ENCODE measurements at places on chromosomes 16 and 17.

GRCh38 chr17:1003972-1004768 is 7.2 kb downstream of the TIMM22 start:
- no peak for DNase-seq

DNA sequence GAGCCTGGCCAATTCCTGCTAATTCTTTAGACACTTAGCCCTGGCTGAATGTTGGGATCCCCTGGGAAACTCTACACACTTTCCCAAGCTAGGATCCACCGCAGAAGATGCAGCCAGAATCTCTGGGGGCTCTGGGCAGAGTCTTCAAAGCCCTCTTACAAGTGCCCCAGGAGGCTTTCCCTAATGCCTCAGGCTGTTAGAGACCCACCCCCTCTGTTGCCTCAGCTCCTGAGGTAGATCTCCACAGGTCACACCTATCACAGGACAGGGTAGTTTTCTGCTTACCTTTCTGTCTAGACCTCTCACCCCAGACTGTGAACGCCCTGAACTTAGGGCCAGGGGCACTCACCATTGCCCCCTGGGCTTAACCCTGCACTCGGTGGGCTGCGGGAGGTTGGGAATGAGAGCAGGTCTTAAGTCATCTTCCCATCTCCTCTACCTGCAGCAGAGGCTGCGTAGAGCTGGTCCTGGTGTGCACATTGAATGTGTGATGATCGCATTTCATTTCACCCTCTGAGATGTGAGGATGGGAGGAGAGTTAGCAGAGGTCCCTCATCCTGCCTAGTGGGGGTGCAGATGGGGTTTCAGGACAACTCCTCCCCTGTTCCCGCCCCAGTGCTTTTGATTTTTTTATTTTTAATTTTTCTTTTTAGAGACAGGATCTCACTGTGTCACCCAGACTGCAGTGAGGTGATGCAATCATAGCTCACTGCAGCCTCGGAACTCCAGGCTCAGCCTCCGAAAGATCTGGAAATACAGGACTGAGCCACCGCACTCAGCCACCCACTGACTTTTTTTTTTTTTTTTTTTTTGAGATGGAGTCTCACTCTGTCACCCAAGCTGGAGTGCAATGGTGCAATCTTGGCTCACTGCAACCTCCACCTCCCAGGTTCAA is 89.0 kb upstream of the LHX1 start:
- DNase-seq = no peak

DNA sequence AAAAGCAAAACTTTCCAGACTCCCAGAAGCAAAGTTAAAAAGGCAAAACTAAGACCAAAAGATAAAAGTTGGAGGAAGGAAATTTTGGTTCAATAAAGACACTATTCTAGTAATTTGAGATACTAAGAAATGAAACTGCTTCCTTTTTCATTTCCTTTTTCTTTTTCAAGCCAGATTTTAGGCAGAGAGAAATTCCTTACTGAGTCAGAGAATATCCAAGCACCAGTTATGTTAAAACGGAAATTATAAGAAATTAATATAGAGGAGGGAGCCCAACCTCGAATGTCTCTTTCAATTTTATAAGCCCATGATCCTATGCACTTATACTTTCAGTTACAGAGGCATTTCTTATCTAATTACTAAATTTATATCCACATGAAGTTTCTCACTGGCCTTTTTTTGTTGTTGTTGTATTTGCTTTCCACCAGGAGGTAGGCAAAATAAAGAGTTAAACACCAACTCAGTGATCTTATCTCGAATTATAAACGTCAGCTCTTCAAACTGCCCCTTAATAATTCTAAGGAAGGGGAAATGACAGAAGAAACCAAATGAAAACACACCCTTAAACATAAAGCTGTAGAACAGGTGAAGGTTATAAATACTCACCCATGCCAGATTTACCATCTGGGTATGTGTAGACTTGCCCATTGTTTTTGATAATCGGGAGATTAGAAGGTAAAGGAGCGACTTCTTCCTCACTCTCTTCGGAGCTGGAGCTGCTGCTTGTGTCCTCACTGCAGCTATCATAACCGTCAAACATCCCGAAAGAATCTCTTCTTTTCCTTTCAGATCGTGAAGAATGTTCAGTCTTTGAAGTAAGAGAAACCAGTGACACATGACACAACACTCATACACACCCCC is 35.2 kb downstream of the MBTD1 start:
- DNase-seq = no peak

- no peak for DNase-seq
Measured at GRCh38 chr16:23240994-23241393, 58.4 kb downstream of the SCNN1G start.

- DNase-seq = no peak
Measured at GRCh38 chr17:42325026-42325425, 36.7 kb downstream of the STAT5A start.

- no peak for DNase-seq
Measured at GRCh38 chr17:41553987-41554680, 17.7 kb downstream of the KRT9 start.

GRCh38 chr16:6279286-6279685 is 1053.4 kb upstream of the RBFOX1 start:
- no peak for DNase-seq

DNA sequence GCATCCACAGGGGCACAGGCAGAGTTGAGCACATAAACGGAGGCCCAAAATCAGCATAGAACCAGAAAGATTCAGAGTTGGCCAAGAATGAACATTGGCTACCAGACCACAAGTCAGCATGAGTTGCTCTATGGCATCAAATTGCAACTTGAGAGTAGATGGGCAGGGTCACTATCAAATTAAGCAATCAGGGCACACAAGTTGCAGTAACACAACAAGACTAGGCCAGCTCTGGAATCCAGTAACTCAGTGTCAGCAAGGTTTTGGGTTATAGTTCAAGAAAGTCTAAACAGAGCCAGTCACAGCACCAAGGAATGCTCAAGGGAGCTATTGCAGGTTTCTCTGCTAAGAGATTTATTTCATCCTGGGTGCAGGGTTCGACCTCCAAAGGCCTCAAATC is 12.9 kb downstream of the G6PC1 start:
- DNase-seq = no peak

DNA sequence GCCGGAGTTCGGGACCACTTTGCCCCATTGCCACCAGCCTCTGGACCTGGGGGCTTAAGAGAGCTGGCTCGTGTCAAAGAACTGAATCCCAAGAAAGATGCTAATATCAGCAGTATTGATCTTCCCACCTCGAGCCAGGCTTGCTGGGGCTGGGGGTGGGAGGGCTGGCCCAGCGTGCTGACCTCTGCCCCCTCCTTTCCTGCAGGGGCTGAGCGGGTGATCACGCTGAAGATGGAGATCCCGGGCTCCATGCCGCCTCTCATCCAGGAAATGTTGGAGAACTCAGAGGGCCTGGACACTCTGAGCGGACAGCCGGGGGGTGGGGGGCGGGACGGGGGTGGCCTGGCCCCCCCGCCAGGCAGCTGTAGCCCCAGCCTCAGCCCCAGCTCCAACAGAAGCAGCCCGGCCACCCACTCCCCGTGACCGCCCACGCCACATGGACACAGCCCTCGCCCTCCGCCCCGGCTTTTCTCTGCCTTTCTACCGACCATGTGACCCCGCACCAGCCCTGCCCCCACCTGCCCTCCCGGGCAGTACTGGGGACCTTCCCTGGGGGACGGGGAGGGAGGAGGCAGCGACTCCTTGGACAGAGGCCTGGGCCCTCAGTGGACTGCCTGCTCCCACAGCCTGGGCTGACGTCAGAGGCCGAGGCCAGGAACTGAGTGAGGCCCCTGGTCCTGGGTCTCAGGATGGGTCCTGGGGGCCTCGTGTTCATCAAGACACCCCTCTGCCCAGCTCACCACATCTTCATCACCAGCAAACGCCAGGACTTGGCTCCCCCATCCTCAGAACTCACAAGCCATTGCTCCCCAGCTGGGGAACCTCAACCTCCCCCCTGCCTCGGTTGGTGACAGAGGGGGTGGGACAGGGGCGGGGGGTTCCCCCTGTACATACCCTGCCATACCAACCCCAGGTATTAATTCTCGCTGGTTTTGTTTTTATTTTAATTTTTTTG is 8.5 kb downstream of the GJD3 start:
- DNase-seq = peak; percentile 58

GRCh38 chr17:76050538-76051467 is 21.5 kb downstream of the SRP68 start:
- DNase-seq = no peak

DNA sequence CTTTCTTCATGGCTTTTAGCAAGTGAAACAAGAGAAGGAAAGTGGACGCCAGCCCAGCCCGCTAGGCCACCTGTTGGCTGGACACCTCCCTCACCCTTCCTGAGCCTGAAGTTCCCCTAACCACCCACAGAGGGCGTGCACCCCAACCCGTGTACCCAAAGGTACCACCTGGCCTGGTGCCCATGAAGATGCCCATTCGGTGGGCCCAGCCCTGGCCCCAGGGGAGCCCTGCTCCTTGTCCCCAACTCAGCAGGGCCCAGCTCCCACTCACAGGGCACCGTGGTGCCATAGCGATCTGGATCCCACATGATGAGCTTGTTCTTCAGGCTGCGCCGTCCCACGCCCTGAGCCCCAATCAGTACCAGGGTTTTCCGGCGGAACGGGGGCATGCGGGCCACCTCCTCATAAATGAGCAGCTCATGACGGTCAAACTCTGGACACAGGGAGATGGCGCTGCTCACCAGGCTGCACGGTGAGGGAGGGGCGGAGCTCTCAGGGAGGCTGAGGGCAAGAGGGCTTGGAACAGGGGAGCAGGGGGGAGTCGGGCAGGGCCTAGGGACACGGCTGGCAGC is 26.8 kb downstream of the MPP2 start:
- peak; percentile 63 for DNase-seq

GRCh38 chr17:57970710-57971109 is 15.5 kb upstream of the CUEDC1 start:
- DNase-seq = no peak

GRCh38 chr17:5715478-5715877 is 131.2 kb upstream of the NLRP1 start:
- no peak for DNase-seq

- DNase-seq = no peak
Measured at GRCh38 chr17:62581764-62582163, 45.7 kb upstream of the MRC2 start.

GRCh38 chr16:28171816-28172215 is 39.9 kb downstream of the XPO6 start:
- no peak for DNase-seq

DNA sequence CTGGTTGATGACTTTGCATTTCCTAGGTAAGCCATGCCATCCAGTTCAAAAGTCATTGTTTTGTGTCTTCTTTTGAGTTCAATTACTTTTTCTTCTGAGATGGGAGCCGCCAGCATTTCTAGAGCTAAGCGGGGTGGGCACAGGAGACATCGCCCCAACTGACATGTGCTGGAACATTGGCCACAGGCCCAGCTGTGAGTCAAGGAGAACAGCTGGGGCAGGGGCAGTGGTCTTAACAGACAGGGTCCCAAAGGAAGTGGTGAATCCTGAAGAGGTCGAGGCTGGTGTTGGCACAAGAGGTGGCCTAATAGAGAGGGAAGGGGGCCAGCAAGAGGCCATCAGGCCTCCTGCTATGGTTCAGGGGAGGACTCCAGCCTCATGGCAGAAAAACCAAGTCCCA is 17.1 kb downstream of the RAB11FIP4 start:
- no peak for DNase-seq

- peak; percentile 93 for DNase-seq
Measured at GRCh38 chr16:57694231-57694724, 328 bp upstream of the DRC7 start.

DNA sequence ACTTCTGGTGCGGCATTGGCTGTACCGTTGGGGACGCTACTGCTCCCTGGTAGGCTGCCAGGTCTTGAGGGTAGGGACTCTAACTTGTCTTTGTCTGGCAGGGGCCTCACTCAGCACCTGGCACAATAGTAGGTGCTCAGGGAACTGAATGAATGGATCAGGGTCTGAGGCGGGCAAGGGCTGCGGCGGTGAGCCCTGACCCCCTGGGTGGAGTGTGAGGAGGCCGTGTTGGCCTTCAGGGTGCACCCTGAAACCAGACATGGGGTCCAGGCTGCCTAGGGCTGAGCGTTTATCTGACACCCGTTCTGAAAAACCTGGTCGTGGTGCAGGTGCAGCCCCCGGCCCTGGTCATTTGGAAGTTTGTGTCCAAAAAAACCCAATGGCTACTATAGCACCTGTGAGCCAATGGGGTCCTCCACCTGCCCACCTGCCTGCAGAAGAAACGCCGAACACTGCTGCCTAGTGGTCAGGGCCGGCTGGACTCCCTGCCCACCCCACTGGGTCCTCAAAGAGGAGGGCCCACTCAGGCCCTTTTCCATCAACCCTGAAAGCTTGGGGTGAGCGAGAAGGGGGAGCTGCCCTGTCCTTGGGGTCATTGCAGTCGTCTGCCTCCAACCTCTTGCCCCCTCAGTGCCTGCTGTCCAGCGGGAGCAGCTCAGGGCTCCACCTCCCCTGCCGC is 4.9 kb upstream of the ATP6V0C start:
- no peak for DNase-seq

All from left lobe of liver (tissue), 2 donors.